CD8-positive, alpha-beta memory T cell (primary cell): ENCODE measurements at places on chromosomes 1 and 21.

- no peak for DNase-seq
Measured at GRCh38 chr1:3561702-3562101, 49.6 kb downstream of the MEGF6 start.

GRCh38 chr1:36355811-36356210, 29.9 kb downstream of the STK40 start:
- no peak for DNase-seq

- DNase-seq: no peak
Measured at GRCh38 chr1:218886101-218886871, 287.4 kb upstream of the LYPLAL1 start.

DNA sequence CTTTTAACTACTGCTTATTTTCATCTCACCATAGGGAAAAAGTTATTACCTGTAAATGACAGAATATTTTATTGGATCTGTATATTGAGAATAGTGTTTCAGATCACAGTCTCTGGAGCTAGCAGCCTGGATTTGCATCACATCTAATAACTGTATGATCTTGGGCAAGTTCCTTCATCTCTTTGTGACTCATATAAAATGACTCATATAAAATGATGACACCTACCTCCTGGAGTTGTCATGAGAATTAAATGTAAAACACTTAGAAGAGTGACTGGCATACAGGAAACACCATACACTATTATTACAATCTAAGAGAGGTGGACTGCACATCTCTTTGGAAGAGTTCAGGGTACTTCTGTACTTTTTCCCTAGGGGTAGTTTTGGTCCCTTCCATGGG, 421.3 kb downstream of the NEGR1 start:
- DNase-seq: no peak

DNA sequence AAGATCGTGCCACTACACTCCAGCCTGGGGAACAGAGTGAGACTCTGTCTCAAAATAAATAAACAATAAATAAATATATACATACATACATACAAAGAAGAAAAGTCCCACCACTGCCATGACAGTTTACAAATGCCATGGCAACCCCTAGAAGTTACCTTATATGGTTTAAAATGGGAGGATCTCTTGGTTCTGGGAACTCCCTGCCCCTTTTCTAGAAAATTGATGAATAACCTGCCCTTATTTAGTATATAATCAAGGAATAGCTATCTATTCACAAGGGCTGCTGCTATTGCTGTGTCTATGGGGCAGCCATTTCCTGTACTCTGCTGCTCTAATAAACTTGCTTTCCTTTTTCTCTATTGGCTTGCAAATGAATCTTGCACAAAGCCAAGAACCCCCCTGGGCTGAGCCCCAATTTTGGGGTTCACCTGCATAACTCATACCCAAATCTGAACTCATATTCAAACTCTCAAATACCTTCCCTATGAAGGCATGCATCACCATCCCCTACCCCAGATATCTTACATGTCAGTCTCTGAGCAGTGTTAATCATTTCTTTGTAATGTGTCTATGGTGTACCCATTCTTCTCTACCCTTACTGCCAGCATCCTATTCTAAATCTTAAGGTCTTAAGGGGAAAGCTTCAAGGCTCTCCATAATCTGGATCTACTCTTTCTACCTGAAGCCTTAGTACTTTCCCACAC, 9.0 kb downstream of the GON4L start:
- DNase-seq: no peak

- DNase-seq: no peak
Measured at GRCh38 chr1:152954436-152954835, 7.4 kb downstream of the SPRR5 start.

- no peak for DNase-seq
Measured at GRCh38 chr21:28775071-28775470, 217.6 kb downstream of the LTN1 start.

DNA sequence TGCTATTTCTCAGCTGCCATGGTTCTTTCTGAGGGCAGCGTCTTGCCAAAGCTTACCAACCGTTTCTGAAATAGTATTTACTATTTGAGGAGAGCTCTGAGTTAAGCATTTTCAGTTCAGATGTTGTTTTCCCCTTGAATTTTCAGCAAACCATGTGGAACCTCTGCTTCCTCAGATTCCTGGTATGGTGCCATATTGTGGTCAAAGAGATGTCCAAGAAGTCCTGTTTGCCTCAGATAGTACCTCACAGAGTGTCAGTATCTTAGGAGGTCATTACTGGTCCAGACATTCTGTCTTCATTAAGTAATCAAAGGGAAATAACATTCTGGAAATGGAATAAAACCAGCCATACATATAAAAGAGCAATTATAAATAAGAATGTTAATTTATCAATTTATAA, 36.6 kb downstream of the VANGL2 start:
- DNase-seq: no peak

- no peak for DNase-seq
Measured at GRCh38 chr1:165900576-165901380, 73.4 kb downstream of the UCK2 start.
